NB4 (cell line): ENCODE measurements at places on chromosomes 2 and 18.

GRCh38 chr2:194352505-194352904 lies 1304.5 kb upstream of the SLC39A10 start:
- DNase-seq: no peak

- DNase-seq: no peak
Measured at GRCh38 chr2:198113316-198113715, 308.9 kb downstream of the PLCL1 start.

- DNase-seq: no peak
Measured at GRCh38 chr2:30780776-30781330, 26.4 kb downstream of the CAPN13 start.

DNA sequence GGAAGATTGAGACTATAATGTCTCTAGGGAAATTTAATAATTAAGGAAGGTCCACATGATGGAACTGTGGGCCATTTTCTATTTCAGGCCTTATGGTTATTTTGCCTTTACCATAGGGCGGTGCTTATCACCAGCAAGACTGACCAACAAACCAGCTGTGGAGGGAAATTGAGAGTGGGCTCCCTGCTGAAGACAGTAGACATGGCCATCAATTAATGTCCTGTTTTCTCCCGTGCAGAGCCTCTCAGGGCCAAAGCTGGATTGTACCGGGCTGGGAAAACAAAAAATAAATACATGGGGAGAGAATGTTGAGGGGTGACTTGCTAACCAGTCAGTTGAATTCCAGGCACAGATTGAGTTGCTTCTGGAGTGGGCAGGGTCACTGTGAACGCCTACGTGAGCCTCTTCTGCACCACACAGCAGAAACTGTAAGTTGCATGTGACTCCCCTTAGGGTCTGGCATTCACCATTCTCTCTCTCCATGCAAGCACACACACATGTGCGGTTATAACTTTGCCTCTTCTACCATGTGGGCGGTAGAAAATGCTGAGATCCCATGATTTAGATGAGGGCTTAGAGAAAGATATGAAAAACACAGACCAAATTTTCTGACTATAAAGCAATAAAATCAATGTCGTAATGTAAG lies 128.5 kb downstream of the COPS8 start:
- DNase-seq: no peak

DNA sequence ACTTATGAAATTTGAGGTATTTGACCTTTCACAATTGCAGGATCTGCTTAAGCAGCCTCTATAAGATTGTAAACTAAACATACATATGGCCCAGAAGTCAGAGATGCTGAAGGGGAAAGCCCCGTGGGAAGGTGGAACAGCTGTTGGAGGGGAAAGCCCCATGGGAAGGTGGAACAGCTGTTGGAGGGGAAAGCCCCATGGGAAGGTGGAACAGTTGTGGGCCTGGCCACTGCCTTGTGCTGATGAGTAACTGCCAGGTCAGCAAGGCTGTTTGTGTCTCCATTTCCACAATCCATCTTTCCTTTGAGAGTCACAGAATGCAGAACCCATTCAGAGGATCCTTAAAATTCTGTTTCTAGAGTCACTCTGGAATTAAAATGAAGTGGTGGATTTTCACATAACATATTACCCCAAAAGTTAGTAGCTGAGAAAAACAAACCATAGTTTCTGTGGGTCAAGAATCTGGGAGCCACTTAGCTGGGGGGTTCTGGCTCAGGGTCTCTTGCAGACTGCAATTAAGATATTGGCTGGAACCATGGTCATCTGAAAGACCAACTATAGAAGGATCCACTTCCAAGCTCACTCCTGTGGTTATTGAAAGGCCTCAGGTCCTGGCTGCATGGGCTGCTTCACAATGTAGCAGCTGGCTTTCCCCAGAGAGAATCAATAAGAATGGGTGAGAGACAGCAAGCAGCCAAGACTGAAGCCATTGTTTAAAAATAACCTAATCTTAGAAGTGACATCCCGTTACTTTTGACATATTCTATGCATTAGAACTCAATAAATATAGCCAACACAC lies 86.6 kb upstream of the CAVIN2 start:
- no peak for DNase-seq

DNA sequence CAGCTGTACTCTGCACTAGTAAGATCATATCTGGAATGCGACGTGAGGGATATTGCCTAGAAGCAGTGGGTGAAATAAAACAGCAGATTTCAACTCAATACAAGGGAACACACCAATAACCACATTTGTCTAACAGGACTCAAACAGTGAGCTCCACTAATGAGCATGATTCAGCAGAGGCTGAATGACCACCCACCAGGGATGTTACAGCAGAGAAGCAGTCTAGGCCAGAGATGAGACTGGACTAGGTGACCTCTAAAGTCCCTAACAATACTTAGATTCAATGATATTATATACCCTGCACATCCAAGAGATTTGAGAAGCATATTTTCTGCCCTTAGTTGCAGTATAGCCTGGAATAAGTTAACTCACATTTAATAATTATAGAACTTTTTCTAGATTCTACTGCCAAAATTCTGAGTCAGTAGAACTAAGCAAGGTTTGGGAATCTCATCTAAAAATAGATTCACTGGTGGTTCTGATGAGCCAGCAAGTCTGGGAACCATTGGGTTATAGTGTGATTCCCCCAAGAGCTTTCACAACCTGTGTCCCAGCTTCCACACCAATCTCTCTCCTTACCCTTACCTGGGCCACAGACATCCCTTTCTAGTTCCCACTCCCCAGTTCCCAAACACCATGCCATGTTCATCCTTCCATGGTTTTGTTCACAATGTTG lies 6.3 kb downstream of the THOC1 start:
- DNase-seq: no peak

DNA sequence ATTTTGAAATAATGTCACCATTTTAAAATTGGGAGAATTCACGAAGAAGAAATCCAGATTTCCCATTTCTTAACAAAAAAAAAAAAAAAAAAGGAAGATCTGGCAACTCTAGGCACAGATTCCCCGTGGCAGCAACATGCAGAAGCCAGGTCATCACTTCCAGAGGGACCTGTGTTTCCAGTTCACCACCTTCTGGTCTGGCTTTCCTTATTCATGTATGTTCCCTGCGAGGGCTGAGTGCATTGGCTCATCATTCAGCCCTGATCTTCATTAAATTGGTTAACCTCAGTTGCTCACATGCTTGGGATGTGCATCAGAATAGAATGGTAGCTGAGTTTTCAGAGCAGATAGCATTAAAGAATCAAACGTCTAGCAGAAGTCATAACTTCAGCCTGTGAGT lies 25.0 kb upstream of the MAP3K20 start:
- DNase-seq: no peak

- DNase-seq: no peak
Measured at GRCh38 chr2:161357097-161357496, 48.9 kb downstream of the PSMD14 start.

GRCh38 chr18:32160547-32160946 lies 29.3 kb upstream of the MEP1B start:
- DNase-seq: no peak

GRCh38 chr2:85152895-85153294 lies 19.7 kb downstream of the TCF7L1 start:
- DNase-seq: no peak

DNA sequence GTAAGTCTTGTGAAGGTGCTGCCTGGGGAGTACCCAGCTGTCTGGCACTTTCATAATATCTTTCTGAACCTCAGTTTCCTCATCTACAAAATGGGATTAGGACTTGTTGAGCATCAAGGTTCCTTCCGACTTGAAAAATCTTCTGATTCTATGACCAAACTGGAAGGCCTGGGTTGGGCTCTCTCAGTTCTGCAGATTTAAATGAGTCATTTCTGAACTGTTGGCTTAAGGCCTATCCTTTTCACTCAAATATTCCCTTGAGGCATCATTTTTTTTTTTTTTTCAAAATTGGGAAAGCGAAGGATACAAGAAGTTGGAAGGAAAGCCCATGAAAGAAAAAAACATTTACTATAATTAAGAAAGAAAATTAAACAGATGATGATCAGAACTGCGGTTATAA lies 40.8 kb upstream of the CYP1B1 start:
- no peak for DNase-seq

GRCh38 chr2:12293874-12294273 lies 422.9 kb upstream of the TRIB2 start:
- no peak for DNase-seq

DNA sequence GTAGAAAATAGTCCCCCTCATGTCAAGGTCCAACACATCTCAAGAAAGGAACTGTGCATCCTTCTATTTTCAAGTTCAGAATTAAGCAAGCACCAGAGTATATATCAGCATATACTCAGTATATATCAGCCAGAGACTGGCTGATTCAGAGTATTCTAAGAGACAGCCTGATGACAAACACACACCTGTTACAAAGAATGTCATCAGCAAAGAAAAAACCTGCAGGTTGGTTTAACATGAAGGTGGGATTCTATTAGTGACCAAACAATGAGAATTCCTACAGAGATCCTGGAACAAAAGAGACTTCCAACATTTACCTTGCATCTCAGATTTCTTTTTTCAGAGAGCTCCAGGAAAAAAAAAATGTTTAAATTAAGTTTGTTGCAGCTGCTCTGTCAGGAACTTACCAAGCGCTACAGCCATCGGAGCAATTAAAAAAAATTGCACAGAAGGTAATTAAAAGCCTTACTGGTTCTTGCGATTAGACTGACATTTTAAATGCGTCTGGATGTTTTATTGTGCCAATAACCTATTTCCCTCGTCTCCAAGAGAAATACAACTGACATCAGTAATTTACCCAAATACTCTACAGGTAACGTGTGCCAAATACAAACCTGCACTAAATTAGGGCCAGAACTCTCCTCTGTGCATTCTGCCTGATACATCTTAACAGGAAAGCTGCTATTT lies 218.1 kb downstream of the HNMT start:
- no peak for DNase-seq

DNA sequence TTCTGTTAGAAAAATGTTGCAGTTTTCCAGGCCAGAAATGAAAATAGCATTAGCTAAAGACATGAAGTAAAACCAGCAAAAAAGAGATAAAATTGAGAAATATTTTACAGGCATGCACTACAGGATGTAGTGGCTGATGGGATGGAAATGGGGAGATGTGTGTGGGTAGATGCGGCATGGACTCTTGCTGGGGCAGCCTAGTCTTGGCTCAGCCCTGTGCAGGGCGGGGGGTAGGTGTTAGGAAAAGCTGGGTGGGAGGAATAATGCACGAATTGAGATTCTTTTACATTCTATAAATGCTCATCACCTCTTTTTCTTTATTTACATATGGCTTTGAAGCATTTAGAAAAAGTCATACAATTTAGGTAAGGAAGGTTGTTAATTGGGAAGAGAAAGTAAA lies 334.2 kb downstream of the NUP35 start:
- DNase-seq: no peak

GRCh38 chr2:29014811-29015421 lies 33.8 kb downstream of the TOGARAM2 start:
- peak; percentile 93 for DNase-seq

DNA sequence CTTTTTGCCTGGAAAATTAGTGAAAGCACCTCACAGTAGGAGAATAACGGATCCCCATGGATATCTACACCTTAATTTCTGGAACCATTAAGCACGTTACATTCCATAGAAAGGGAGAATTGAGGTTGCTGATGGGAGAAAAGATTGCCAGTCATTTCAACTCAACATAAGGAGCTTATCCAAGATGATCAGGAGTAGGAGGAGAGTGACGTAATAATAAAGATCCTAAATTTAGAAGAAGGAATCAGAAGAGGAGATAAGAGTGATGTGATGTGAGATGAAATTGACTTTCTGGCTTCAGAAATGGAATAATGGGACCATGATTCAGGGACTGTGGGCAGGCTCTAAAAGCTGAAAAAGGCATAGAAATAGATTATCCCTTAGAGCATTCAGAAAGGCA lies 1017.8 kb upstream of the CHAC2 start:
- no peak for DNase-seq

GRCh38 chr18:26714739-26715138 lies 150.8 kb downstream of the AQP4 start:
- DNase-seq: peak; percentile 45

DNA sequence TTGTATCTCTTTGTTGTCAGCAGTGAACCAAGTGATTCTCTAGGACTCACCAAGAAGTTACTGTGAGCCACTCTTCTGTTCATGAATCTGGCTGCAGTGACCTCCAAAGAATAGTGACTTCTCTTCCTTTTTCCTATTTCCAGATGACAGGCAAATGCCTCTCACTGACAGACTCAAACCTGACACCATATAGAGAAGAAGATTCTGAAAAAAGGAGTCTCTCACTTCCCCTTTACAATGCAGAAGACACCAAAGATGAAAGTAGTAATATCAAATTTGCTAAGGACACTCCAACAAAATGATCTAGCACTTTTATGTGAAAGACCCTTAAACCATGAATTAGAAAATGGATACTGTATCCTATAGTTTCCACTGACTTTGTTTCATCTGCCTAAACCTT lies 44.4 kb upstream of the SETBP1 start:
- no peak for DNase-seq

DNA sequence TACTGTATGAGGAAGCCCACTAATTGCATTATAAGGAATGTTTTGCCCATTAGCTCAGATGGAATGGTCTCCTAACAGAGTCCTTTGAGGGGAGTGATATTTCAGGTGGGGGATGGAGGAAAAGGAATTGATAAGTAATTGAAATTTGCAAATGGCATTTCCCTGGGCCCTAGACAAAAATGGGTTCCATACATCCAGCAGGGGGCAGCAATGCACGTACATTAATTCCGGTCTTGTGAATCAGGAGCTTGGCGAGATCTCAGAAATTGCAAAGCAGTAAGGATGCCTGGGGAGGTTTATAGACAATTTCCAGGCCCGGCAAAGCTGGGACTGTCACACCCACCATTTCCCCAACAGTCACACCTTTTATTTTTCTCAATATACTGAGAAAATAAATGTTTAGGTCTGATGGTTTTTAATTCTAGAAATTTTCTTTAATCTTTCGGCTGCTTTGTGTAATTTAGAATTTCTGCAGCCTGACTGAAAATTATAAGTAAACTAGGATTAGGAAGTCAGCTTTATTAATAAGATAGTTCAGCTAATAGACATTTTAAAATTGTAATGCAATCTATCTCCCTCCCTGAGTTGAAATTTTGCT lies 122.8 kb downstream of the LYPD1 start:
- peak; percentile 72 for DNase-seq

GRCh38 chr2:156294945-156295580 lies 37.5 kb downstream of the NR4A2 start:
- no peak for DNase-seq

- DNase-seq: no peak
Measured at GRCh38 chr18:70411307-70411706, 122.5 kb downstream of the SOCS6 start.

DNA sequence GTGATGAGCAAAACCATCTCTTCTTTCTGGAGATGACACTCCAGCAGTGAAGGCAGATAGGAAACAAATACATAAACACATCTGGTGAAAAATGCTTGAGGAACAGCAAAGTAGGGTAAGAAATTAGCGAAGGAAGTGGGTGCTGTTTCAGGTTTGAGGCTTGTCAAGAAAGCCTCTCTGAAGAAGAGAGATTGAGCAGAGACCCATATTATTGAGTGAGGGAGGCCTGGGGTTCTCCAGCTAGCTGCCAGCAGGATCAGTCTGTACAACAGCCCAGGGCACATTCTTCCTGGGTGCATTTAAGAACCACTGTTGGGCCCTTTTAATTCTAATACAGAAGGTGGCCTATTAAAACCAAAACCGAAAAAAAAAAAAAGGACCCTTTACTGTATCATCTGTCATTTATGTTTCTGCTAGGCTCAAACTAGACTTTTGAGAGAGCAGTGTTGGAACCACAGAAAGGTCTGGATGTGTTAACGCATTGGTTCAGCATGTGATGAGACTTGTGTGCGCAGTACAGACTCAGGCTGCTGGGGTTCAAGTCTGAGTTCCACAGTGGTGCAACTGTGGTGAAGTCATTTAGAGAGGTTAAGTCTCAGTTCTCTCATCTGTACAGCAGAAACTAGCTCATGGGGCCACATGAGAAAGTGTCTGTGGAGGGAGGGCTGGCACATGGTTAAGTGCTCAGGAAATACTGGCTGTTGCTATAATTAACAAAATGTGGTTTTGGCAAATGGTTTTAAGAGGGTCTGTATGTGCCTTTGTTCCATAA lies 28.9 kb downstream of the MGAT5 start:
- peak; percentile 53 for DNase-seq
